ELR (cell line): ENCODE measurements at places on chromosomes 7 and 10.

- DNase-seq: no peak
Measured at GRCh38 chr7:83821866-83822265, 172.9 kb upstream of the SEMA3E start.

DNA sequence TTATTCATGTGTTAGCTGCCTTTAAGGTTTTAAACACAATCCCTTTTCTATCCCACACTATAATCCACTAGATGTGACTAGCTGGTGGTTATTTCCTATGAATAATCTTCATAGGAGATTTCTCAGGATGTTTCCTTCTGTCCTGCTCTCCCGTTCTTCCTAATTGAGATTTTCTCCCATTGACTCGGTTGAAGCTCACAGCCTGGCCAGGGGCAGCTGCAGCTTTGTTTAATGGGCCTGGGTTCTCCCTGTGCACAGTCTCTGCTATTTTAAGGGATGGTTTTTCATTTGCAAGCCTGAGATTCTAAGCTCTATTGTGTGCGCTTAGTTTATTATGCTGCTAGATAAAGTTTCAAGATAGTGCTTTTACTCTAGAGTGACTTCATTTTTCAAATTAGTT, 283.4 kb upstream of the AOAH start:
- DNase-seq: no peak

DNA sequence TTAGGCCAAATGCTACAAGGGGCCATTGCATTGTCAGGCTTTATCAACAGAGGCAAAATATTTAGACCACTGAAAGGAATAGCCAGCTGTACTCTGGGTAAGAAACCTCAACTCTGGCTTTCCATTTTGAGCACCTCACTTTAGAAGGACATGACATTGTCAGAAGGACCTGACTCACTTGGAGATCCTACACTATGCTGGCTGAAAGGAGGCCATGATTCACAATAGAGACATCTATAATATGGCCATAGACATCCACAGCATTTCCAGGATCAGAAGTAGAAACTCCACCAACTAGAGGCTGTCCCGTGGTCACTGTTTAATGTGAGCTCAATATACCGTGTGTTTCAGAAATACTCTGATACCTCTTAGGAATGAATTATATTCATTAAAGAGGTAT, 140.9 kb downstream of the BTAF1 start:
- peak; percentile 40 for DNase-seq

- no peak for DNase-seq
Measured at GRCh38 chr10:489330-489729, 200.1 kb downstream of the DIP2C start.

GRCh38 chr7:91940171-91940570, 491 bp upstream of the AKAP9 start:
- DNase-seq: peak; percentile 46

GRCh38 chr7:18936265-18936664, 181.2 kb downstream of the TWIST1 start:
- DNase-seq: no peak

DNA sequence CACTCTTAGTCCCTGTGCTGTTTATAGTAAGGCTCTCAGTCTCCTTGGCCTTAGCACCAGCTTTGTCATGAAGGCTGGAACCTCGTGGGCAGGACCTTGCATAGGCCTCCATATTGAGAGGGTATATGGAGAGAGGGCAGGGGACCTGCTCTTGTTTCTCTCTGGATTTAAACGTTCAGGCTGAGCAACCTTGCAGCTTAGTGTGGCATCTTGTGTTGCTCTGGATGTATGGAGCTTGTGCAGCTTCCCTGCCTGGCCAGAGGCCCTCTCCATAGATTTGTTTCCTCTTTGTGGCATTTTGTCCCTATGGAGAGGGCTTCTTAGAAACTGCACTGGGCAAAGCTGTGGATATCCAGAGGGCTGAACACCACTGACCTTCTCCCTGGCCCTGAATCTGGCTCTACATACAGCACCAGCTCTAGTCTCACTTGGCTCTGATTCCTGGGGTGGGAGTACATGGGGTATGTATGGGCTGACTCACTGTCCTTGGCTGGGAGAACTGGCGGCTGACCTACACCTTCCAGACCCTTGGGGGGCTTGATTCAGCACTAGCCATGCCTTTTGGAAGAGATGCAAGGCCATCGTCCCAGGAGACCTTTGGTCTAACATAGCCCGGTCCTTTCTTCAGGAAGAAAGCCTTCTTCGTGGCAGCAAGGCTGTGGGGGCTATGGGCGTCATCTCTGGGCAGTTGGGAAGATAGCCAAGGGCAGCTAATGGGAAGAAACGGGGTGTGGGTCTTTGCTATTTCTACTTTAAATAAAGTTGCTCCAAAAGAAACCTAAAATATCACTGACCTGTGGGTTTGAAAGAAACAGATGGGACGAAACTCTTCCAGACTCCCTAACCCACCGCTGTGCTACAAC, 30.5 kb downstream of the ITPRIP start:
- DNase-seq: no peak

- no peak for DNase-seq
Measured at GRCh38 chr10:33295851-33296250, 38.6 kb downstream of the NRP1 start.

DNA sequence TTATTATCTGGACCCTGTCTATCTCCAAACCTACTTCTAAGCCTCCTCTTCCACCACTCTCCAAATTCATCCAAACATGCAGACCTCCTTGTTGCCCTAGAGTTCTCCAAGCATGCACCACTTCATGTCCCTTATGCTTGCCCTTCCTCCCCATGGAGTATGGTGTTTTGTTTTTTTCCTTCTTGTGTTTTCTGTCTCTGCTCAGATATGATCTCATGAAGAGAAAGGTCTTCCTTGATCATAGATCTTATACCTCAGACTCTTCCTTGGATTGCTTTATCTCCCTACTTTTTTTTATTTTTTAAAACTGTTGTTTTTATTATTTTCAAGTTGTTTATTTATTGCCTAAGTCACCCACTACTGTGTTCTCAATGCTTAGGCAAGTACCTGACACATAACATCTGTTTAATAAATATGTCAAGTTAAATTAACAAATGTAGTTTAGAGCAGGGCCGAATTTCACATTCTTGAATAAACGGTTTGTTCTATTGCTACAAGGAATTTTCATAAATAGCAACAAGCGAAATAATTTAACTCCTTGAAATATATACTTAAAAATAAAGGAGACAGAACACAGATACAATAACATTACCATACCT, 84.5 kb downstream of the HGF start:
- DNase-seq: no peak

DNA sequence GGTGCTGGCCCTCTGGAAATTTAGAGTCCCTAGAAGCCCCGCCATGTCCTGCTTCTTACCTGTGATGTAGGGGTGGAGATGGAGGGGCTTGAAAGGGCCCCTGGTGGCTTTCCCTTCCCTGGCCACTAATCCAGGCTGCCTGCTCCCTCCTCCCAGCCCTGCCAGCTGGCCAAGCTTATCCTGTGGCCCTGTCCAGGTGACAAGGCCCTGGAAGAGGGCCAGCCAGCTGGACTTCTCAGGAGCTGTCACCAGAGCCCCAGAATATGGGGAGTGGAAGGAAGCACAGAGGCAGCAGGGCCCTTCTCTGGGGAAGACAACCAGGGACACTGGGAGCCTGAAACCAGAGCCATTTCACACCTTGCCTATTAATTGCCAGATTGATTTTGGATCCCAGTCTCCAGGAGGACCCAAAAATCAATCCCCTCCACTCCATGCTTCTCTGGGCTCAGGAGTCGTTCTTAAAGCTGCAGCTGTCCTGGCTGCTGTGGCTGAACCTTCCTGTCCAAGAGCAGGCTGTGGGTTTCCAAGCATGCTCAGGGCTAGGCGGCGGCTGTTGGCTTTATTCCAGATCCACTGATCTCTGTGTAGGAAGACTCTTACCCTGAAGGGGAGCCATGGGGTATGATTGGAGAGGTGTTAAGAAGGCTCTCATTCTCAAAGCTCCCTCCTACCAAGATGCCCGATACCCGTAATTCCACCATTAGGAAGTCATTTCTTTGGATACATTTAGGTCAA, 52.6 kb upstream of the PCBD1 start:
- DNase-seq: no peak

GRCh38 chr7:48734695-48735406, 189.5 kb upstream of the CDC14C start:
- DNase-seq: no peak

- DNase-seq: no peak
Measured at GRCh38 chr7:68439897-68440296, 1158.4 kb upstream of the AUTS2 start.

GRCh38 chr7:91916051-91916440, 24.6 kb upstream of the AKAP9 start:
- DNase-seq: no peak

GRCh38 chr10:117541405-117541908, 1.1 kb upstream of the EMX2 start:
- no peak for DNase-seq

DNA sequence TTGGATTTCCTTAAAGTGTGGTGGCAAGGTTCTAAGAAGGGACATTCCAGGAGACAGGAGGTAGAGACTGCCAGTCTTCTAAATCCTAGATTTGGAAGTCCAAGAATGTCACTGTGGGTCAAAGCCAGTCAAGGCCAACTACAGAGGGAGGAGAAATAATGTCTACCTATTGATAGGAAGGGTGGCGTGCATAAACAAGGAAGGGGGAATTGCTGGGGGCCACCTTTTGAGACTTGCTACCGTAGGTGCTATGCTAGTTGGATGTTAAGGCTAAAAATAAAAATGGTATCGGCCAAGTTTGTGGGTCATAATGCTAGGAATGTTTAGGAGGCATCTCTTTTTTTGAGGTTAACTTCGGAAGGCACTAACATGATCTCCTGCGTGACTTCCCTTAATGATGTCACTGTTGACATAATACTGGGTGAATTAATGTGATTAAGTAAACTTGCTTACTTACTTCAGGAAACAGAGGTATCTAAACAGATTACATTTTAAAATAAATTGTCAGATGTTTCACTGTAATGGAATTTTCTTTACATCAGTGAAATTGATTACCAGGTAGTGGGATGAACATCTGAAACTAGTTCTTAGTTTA, 4.8 kb downstream of the BTRC start:
- DNase-seq: peak; percentile 77

DNA sequence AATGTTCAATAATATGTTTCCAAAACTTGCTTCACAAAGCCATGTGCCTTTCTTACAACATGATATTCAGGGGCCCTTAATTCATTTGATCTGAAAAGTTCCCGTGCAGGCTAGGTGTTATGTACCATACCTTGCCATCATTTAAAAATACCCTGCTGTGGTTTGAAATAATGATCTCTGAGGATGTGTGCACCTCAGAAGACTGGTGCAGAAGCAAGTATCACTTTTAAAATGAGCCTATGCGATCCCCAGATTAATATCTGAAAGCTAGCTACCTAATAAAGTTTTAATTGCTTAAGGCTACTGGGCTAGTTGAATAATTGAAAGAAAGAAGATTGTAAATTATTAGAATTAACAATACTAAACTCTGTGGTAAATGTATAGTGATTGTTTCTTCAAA, 262.4 kb downstream of the CDK14 start:
- DNase-seq: no peak

- DNase-seq: no peak
Measured at GRCh38 chr7:11420049-11420448, 411.9 kb downstream of the THSD7A start.

DNA sequence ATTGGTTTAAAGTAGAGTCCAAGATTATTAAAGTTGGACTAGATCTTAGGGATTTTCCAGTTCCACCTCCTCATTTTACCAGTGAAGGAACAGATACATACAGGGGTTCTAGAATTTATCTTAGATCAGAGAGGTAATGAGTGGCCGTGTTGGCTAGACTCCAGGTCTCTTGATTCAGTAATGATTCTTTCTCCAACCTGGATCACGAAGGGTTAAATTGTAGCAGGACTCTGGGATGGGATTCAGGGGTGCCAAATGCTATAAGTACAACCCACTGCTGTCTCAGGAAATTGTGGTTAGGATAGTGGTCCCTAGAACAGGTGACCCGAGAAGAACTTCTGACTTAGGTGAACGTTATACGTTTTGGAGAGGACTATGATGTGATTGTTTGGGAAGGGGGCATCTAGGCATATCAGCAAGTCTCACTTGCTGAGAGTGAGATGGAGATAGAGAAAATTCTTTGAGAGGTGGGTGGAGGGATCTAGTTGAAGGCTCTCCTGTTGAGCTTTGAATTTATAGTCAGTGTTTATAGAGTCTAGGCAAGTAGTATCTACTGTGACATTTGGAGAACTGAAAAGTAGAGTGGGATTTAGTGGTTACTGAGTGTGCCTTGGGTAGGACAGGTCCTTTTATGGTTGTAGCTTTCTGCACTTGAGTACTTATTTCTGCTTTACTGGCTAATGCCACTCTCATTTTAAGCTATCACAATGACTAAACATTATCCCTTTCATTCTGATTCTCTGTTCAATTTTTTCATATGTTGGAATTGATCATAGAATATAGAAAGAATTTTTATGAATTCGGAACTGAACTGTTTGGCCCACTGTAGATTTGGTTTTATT, 58.3 kb downstream of the ST7 start:
- no peak for DNase-seq

- DNase-seq: no peak
Measured at GRCh38 chr7:70301673-70302185, 703.5 kb downstream of the AUTS2 start.

- DNase-seq: no peak
Measured at GRCh38 chr7:49986191-49986590, 106.9 kb downstream of the ZPBP start.
